Activated CD4-positive, alpha-beta T cell treated with anti-CD3 and anti-CD28 coated beads for 1 hour (primary cell): ENCODE measurements at places on chromosomes 4 and X.

- no peak for DNase-seq
Measured at GRCh38 chr4:158775091-158775651, 6.3 kb downstream of the FNIP2 start.

GRCh38 chrX:37676811-37677210 is 8.8 kb upstream of the XK start:
- no peak for DNase-seq

DNA sequence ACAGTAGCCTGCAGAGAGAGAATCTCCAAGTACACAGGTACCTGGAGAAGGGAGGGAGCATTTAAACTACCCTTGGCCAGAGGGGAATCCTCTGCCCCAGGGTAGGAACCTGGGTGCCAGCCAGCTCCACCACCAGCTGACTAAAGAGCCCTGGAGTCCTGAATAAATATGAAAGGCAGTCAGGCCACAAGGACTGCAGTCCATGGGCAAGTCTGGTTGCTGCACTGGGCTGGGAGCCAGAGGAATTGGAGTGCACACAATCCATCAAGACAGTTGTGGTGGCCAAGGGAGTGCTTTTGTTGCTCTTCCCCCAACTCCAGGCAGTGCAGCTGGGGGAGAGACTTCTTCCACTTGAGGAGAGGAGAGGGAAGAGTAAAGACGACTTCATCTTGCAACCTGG is 172.5 kb downstream of the HNRNPD start:
- no peak for DNase-seq

DNA sequence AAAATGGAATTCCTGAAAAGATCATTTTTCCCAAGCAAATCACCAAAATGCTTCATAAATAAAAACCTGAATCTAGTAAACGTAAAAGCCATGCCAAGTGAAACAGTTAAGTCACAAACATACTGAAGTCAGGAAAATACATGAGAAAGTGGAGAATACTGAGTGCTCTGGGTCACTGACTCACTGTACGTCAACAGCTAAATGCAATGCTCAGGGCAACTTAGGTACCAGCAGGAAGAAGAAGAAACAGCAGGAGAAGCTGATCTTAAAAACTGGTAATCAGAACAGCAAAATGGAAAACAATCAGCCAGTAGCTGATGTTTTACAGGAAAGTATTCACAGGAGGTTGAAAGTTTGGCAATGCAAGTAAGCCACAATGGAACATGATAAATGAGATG is 252.6 kb upstream of the ETNPPL start:
- no peak for DNase-seq

DNA sequence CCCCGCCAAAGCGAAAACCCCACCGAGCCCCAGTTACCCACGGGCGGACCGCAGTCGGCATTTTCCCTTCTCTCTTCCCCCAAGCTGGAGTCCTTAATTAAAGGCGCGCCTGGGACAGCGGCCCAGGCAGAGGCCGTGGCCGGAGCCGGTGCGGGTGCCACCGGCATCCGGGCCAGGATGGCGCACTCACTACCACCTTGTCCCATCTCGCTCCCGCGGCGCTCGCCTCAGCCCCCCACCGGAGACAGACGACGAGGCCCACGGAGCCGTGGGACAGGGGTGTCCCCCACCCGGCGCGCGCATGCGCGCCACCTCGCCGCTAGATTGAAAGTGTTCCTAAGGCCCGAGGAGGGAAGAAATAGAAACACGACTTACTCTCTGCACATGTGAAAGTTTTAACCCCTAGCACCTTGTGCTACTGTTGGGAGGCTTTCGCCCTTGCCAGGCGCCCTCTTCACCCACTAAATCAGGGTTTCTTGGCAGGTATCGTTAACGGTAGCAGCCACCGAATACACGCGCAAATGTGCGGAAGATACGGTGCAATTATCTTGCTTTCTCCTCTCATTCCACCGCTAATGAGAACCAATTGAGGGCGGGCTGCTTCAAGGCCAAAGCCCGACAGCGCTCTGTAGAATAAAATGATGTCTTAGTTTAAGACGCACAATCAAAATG is 64.3 kb upstream of the CCDC160 start:
- DNase-seq, result peak; percentile 24

- DNase-seq, result no peak
Measured at GRCh38 chrX:68784816-68785215, 44.0 kb upstream of the EFNB1 start.

- DNase-seq, result no peak
Measured at GRCh38 chr4:183798301-183799253, 106.5 kb upstream of the STOX2 start.

- no peak for DNase-seq
Measured at GRCh38 chr4:125101719-125102118, 213.0 kb upstream of the FAT4 start.

DNA sequence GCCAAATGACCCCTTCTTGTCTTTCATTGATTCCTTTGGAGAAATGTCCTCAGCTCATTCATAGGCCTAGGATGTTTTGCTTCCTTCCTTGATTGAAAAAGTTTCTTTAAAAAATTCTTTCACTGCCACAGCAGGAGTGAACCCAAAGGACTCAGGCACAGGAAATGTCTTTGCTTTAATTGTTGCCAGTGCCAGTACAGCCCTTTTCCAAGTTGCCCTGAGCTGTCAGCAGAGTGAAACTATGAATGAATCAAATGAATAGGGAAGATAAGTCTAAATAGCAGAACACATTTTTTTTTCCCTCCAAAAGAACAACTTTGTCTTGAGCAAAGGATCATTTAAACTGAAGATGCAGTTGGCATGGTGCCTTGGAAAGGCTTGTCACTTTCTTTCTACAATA is 63.8 kb upstream of the SLC4A4 start:
- DNase-seq, result no peak

- DNase-seq, result no peak
Measured at GRCh38 chr4:185405296-185405999, 8.8 kb downstream of the ANKRD37 start.

DNA sequence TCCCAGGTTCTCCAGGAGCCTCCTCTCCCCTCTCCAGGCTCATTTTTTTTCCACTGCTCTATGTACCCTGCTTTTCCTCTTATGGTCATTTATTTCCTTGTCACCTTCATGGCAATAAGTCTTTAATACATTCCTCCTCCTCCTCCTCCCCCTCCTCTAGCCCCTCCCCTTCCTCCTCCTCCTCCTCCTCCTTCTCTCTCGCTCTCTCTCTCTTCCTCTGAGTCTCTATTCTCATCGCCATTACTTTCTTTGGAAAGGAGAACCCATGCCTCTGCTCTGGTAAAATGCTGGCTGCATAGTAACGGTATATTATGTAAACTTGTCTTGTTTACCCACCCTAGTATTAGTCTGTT is 35.7 kb downstream of the ARHGAP24 start:
- DNase-seq, result no peak

DNA sequence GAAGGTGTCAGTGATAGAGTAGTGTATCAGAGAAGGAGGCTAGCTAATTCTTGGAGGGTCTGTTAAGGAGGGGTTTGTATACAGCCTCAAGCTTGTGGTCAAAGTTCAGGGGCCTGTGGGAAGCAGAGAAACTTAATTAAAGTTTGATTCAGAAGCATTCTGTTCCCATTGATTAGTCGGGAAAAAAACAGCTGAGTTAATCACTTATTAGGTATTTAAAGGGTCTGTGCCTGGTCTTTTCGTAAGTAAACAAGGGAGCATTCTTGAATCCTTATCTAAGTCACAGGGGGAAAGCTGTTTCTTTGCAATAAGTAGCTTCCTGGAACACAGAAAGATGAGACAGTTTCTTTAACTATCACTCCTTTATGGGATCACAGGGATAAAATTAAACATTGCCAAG is 492.1 kb downstream of the PCDH10 start:
- DNase-seq, result no peak

DNA sequence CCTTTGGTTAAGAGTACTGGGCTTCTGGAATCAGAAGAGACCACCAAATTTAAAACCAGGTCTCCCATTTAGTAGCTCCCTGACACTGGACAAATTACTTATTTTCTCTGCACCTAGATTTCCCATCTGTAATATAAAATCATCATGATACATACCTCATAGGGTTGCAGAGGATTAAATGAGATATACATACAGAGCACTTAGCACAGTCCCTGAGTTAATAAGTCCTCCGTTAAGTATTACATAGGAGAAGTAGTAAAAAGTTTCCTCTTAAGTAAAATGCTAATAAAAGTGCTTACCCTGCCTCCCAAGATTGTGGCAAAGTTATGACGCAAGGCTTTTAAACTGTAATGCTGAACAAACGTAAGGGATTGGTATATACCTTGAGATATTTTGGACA is 539 bp upstream of the CHIC1 start:
- no peak for DNase-seq

DNA sequence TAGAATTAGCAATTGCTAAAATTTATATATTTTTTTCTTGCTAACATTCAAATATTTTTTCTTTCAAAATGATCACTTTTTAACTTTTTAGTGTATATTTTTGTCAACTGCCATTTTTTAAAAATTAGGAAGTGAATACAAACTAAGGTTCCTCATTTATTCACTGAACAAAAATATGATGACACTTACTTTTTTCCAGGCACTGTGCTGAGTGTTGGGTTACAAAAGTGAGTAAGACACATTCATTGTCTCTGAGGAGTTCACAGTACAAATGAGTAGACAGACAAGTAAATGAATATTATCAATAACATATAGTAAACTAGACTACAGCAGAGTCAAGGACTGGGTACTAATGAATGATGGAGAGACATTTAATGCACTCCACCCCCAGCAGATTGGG is 543.5 kb downstream of the PDHA2 start:
- no peak for DNase-seq

- DNase-seq, result peak; percentile 68
Measured at GRCh38 chrX:130024127-130024526, 41.7 kb downstream of the BCORL1 start.

GRCh38 chr4:6916587-6917460 is 7.2 kb downstream of the TBC1D14 start:
- DNase-seq, result peak; percentile 46

- no peak for DNase-seq
Measured at GRCh38 chr4:182179751-182180150, 63.5 kb upstream of the TENM3 start.

DNA sequence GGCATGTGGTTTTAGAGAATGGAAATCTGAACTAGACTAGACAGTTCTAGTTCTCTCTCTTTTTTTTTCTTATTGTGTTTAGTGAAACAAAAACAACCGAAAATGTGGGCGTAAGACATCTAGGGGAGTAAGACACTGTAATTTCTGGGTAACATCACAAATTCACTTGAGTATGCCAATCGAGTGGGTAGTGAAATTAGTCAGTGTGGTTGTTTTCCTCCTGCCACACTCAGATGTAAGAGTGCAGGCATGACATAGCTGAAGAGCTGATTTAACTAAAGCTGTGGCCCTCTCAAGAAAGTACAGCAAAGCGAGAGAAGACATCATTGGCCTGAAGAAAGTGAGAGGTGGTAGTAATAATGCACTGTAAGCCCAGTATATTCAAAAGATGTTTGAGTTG is 1585.3 kb upstream of the AGA start:
- no peak for DNase-seq

GRCh38 chrX:85365370-85365995 is 14.0 kb downstream of the POF1B start:
- no peak for DNase-seq

DNA sequence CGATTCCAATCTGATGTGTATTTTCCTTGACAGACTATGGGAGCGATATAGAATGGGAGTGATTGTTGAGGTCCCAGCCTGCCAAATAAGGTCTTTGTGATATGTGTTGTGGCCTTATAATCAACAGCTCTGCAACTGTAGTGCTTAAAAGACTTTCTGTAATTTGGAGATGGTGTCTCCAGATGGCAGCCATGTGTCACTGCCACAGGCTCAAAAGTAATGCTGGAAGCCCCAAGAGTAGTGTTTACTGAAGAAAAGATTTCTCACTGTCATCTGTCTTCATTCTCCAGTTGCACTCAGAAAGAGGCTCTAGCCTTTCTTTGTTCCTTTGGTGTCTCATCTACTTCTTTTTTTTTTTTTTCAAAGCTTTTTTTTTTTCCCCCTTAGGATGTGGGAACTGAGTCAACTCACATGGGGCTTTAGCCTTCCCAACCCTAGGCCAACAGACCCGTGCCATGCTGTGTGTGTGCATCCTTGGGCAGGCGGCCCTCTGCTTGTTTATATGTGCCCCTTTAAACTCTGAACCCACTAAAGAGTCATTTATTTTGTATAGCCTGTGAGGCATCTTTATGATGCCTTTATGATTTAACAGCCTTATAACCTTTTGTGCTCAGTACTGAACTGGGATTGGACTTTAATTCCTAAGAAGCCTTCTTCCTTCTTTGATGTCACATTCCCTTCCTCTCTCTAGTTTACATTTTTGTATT is 15.6 kb downstream of the SRPX2 start:
- no peak for DNase-seq

- no peak for DNase-seq
Measured at GRCh38 chr4:121873604-121874003, 3.3 kb upstream of the BBS7 start.

GRCh38 chrX:38080808-38081207 is 74.5 kb downstream of the SYTL5 start:
- DNase-seq, result no peak

GRCh38 chr4:166977596-166977995 is 256.7 kb downstream of the SPOCK3 start:
- no peak for DNase-seq

- DNase-seq, result no peak
Measured at GRCh38 chrX:3393581-3394111, 47.2 kb upstream of the MXRA5 start.

DNA sequence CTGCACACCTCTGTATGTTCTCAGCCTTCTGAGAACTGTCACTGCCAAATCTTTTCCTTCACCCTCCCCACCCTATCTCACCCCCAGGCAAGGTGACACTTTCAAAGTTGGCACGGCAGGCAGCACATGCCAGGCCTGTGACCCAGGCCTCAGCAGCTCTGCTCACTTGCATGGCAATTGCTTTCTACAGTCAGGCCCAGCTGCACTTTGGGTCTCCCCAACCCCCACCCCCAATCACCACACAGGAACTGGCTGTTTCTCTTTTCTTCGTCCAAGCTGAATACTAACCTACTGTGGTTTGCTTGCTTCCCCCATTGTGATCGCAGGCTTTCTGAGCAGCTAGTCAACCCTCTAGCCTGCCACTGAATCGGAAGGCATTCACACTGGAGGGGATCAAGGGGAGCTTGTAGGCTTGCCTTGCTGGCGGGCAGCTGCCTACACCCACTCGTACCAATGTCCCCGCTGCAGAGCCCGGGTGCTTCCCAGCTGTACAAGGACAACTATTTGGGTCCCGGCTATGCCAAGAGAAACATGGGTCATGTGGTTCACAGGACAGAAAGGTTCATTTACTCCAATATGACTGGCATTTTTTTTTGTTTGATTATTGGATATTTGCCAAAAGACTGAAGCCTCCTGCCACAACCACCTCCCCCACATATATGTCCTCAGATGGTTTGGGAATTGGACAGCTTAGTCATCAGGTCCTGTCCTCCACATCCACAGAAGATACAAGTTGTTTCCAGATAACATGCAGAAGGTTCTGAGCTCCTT is 28.1 kb downstream of the SLC25A43 start:
- DNase-seq, result no peak

DNA sequence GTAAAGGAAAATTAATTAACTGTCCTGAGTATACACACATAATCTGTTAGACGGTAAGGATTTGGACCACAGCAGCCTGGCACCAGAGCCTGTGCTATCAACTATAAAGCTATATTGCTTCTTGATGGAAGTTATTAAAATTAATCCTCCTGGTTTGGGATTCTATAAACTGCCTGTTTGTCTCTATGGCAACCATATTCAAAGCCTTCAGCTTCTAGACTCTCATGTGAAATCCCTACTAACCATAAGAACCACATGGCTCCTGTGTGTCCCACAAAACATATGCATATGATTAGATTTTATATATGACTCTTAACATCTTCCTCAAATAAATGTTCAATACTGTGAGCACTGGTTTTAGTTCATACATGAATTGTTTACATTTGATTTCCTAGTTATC is 380.8 kb downstream of the ANKRD50 start:
- no peak for DNase-seq
